ENCODE measurements at places on chromosomes 6 and 20.

GRCh38 chr6:33815854-33816253, 12.1 kb upstream of the MLN start:
- peak; percentile 53 for DNase-seq

DNA sequence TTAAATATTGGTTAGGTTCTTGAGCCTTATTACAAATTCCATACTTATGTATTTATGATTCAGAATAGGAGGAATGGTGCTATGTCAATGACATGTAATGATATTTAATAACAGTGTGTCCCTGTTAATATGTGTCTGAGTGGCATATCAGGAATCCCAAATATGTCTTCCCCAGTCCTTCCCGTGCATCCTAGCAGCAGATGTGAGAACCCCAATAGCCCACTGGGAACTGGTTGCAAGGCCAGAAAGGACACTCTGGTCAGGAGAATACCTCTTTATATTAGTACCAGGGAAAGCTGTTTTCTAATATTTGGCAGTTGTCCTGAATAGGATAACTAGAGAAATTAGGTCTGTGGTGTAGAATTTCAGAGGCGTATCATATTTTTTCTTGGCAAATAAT, 159.1 kb upstream of the PDE7B start:
- DNase-seq = no peak

- no peak for DNase-seq
These were observed 58.4 kb upstream of the TOP1 start for GRCh38 chr20:40970218-40970617.

GRCh38 chr20:61634376-61635145, 382.5 kb downstream of the CDH4 start:
- DNase-seq = no peak

GRCh38 chr6:129455126-129455769, 254.7 kb downstream of the ARHGAP18 start:
- DNase-seq = no peak

- peak; percentile 93 for DNase-seq
These were observed at the start of the genes POLH and XPO5 for GRCh38 chr6:43575772-43576551. TSS of gene POLH (plus strand) at chr6:43576185. CDS start at chr6:43582320, 6,135 bp downstream. TSS of gene XPO5 (minus strand) at chr6:43576038. CDS start at chr6:43575864, 174 bp downstream.

GRCh38 chr6:164308339-164308738, 893.8 kb downstream of the QKI start:
- DNase-seq = no peak

GRCh38 chr6:30690403-30691207, at the start of gene NRM:
TSS of gene NRM (minus strand) at chr6:30690984. CDS start at chr6:30690974, 10 bp downstream.
- peak; percentile 61 for DNase-seq
